ENCODE measurements at places on chromosomes 5 and 9.

- DNase-seq, result no peak
These were observed 196.6 kb downstream of the PAPPA start for GRCh38 chr9:116350213-116350612.

DNA sequence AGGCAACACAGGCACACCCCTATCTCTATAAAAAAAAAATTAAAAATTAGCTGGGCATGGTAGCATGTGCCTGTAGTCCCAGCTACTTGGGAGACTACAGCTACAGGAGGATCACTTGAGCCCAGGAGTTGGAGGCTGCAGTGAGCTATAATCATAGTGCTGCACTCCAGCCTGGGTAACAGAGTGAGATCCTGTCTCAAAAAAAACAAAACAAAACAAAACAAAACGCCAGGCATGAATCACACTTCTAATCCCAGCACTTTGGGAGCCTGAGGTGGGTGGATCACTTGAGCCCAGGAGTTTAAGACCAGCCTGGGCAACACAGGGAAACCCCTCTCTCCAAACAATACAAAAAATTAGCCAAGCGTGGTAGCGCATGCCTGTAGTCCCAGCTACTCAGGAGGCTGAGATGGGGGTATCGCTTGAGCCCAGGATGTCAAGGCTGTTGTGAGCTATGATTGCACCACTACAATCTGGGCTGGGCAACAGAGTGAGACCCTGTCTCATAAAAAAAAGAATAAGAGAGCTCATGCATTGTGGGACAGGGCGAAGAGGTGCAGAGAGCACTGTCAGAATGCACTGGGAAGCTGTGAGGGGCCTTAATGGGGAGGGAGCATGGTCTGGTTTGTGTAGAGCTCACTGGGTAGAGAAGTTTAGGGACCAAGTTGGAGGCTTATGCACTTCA is 8.4 kb upstream of the SAP30L start:
- DNase-seq, result no peak

GRCh38 chr5:39618391-39618790 is 193.6 kb upstream of the DAB2 start:
- no peak for DNase-seq

DNA sequence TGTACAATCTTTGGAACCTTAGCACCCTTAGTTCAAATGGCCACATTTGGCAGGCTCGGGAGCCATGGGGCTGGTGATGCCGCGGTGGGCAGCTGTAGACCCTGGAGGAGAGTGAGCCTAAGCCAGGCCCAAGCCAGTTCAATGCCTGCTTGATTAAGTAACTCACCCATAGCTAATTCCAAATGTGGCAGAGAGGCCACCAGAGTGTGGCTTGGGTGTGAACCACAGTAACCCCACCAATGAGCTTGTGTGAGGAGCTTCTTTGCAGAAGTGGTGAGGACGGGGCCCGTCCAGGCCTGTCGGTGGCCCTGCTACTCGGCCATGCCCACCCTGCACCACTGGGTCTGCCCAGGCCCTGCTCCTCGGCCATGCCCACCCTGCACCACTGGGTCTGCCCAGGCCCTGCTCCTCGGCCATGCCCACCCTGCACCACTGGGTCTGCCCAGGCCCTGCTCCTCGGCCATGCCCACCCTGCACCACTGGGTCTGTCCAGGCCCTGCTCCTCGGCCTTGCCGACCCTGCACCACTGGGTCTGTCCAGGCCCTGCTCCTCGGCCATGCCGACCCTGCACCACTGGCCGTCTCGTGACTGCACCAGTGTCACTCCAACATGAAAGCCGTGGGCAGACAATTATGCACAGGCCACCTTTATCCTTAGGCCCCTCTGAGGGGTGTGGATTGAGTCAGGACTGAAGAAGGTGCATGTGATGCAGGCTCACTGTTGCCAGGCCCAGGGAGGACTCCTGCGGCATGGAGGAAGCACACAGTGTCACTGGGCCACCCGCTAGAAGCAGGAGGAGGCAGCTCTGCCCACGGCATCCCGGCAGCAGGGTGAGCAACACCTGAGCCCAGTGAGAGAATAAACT is 75.4 kb downstream of the MRPL36 start:
- DNase-seq, result no peak

- DNase-seq, result no peak
These were observed 31.2 kb downstream of the MRPL36 start for GRCh38 chr5:1768283-1769000.

- DNase-seq, result no peak
These were observed 118.0 kb upstream of the FSTL4 start for GRCh38 chr5:133730346-133730745.

GRCh38 chr9:82410306-82410705 is 421.7 kb downstream of the SPATA31D1 start:
- no peak for DNase-seq

GRCh38 chr5:34610546-34610945 is 45.6 kb upstream of the RAI14 start:
- DNase-seq, result no peak

DNA sequence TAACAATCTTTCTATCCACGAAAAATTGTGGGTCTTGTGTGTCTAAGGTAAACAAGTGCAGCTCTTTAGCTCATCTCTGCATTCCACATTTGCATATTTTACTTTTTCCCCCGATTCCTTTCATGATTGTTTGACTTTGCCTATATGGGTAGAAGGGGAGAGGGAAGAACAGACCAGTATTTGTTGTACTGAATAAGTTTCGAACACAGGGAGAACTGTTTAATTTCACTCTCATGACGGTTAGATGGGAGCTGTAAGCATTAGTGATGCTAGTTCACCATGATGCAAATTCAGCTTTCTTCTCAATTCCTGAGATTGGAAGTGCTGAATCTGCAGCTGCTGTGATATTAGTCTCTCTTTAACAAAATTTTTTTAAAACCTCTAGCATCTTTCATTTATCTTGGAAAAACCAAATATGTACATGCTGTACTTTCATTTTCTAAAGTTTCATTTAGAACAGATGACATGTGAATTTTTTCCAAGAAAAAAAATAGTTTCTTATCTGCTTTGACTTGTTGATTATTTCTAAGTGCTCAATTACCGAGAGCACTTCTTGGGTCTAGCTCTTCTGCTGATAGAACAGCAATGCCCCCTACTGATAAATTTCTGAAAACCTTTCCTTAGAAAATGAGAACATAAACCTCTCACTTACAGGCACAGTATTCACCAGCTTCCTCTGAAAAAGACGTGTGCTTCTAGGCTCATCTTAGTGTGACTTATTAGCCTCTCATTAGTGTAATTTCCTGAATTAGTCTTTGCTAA is 149.5 kb downstream of the BAAT start:
- DNase-seq, result no peak

DNA sequence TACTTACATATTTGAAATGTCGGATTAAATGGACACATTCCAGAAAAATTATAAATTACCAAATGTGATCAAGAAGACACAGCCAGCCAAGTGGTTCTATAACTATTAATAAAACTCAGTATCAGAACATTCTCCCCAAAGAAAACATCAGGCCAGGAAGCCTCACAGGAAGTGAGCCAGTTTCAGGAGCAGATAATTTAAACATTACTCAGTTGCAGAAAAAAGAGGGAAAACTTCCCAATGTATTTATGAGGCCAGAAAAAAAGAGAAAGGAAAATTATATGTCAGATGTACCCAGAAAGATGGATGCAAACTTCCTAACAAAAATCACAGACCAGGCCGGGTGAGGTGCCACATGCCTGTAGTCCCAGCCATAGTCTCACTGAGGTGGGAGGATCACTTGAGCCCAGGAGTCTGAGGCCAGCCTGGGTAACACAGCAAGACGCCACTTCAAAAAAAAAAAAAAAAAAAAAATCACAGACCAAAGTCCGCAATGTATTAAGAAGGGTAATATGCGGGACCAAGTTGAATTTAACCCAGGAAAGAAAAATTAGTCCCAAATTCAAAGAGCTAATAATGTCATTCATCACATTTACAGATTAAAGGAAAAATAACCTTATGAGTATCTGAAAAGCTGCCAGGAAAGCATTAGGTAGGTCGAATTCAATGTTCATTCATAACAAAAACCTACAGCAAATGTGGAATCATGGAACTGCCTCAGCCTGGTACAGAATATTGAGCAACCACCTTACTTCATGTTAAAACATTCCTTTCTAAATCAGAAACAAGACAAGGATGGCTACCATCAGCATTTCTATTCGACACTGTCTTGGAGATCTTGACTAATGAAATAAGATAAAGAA is 37.2 kb upstream of the NRARP start:
- DNase-seq, result no peak

DNA sequence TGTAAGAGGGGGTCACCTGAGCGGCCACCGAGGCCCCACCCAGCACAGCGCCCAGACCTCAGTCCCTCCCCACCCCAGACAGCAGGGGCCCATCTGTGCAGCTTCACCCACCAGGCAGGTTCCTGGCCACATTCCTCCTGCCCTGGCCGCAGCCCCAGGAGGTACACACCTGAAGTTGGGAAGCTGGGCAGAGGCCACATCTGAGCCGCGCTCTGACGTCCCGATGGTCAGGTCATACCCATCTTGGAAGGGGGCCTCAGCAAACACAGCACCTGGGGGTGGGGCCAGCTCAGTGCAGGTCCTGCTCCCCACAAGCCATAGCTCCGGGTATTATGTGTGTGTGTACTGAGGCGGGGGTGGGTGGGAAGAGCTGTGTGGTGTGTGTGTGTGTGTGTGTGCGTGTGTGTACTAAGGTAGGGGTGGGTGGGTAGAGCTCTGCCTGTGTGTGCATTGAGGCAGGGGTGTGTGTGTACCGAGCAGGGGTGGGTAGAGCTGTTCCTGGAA is 5.6 kb downstream of the SPOUT1 start:
- no peak for DNase-seq

GRCh38 chr5:88093765-88094164 is 174.9 kb downstream of the TMEM161B start:
- no peak for DNase-seq

DNA sequence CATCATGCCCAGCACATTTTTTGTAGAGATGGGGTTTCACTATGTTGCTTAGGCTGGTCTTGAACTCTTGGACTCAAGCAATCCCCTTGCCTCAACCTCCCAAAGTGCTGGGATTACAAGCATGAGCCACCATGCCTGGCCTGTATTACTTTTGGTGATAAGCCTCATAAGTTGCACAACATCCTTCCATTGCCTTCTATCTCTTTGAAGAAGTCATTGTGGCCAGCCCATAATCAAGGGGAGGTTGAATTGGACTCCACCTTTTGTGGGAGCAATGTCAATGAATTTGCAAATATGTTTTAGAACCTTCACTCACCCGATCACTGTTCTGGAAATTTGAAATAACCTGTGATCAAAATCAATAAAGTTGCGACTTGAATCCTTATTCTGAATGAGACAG is 104.3 kb upstream of the CLINT1 start:
- peak; percentile 2 for DNase-seq

GRCh38 chr5:126402621-126403555 is 20.3 kb upstream of the GRAMD2B start:
- no peak for DNase-seq

- no peak for DNase-seq
These were observed 20.5 kb downstream of the DMRT2 start for GRCh38 chr9:1070692-1071091.

DNA sequence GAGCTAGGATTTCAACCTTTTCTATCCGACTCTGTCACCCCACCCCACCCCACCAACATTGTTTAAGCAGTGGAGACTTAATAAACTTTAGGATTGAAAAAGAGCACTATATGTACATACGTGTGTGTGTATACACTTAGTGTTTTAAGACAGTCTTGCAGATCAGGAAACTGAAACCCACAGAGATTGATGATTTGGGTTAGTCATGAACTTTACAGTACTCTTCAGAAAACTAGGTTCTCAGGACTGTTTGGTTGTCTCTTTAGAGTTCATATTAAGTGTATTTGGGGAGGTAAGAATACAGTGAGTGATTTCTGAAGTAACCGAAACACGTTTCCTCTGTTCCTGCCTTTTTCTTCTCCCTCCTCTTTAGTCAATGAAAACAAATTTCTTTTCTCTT is 1043.1 kb downstream of the TLE1 start:
- DNase-seq, result no peak

DNA sequence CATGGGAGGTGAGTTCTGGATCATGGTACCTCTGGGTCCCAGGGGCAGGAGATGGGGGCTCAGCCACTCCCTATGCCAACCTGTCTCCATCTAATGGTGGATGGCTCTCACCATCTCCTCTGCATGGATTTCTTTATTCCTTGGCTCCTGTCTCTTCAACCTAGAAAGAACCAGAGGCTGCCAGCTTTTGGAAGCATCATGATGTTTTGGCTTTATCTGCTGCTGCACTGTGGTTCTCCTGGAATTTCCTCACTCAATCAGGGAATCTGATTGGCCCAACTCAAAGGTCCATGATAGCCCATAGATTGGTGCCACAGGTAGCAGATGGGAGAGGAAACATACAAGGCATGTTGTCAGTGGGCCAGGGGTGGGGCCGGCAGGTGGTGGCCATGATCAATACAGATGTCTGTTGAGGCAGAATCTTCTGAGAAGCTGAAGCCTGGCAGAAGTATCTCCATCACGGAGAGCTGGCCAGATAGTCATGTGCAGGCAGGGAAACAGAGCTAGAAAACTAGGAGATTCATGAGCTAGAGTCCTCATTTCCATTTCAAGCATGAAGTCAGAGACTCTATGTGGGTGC is 158.2 kb downstream of the MACROH2A1 start:
- no peak for DNase-seq
